ENCODE measurements at places on chromosomes 12 and 14.

- no peak for DNase-seq
These were observed 115.7 kb downstream of the ANO6 start for GRCh38 chr12:45331552-45331951.

- DNase-seq: no peak
These were observed 58.3 kb downstream of the SLC8A3 start for GRCh38 chr14:70130482-70130881.

- DNase-seq: no peak
These were observed 280.4 kb downstream of the AEBP2 start for GRCh38 chr12:19719672-19720071.

DNA sequence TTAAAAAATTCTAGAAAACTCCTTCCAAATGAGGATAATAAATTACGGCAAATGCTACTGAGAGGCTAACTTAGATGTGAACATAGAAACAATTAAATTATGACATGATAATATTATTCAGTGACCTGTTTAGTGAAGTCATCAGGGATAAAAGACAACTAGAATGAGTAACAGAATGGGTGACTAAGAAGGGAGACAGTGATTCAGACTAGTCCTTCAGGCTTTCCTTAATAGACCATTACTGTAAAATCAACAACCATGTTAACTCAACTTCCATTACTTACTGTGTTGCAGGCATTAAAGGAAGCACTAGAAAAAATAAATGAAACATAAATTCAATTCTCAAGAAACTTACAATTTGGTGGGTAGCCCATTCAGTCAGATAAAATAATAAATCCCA, 543.9 kb upstream of the LRFN5 start:
- DNase-seq: no peak

DNA sequence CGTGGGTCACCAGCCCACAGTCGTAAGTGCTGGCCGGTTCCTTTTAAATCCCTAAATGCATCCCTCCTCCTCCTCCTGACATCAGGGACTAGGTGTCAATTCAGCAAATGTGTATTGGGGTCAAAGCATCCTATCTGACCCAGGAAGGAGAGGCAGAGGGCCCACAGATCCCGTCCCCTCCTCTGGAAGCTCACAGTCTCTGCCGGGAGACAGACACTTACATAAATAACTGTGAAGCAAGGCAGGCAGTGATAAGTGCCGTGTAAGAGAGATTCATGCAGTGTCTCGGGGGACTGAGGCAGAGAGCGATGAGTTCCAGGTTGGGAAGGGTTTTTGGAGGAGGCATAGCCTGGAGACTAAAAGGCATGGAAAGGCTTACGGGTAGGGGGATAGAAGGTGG, 44.1 kb downstream of the HRK start:
- DNase-seq: no peak

GRCh38 chr14:103960457-103961055, 18.2 kb upstream of the RD3L start:
- no peak for DNase-seq

DNA sequence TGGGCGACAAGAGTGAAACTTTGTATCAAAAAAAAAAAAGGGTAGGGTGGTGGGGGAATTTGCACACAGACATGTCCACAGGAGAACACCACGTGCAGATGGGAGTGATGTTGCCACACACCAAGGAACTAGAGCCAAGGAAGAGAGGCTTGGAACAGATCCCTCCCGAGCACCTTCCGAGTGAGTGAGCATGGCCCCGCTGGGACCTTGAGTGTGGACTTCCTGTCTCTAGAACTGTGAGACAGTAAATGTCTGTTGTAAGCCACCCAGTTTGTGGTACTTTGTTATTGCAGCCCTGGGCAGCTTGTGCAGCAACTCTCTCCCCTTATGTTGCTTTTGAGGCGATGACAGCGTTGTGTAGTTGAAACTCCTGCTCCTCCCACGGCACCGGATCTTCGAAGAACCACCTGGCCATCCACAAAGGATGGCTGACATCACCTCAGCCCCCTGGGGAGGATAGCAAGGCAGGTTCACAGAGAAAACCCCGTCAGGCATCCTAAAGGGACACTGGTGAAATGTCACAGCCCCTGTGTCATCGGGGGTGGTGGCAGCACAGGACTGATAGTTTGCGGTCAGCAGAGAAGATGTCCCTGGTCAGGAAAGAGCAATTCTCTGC, 54.7 kb upstream of the PLEKHG3 start:
- DNase-seq: no peak

DNA sequence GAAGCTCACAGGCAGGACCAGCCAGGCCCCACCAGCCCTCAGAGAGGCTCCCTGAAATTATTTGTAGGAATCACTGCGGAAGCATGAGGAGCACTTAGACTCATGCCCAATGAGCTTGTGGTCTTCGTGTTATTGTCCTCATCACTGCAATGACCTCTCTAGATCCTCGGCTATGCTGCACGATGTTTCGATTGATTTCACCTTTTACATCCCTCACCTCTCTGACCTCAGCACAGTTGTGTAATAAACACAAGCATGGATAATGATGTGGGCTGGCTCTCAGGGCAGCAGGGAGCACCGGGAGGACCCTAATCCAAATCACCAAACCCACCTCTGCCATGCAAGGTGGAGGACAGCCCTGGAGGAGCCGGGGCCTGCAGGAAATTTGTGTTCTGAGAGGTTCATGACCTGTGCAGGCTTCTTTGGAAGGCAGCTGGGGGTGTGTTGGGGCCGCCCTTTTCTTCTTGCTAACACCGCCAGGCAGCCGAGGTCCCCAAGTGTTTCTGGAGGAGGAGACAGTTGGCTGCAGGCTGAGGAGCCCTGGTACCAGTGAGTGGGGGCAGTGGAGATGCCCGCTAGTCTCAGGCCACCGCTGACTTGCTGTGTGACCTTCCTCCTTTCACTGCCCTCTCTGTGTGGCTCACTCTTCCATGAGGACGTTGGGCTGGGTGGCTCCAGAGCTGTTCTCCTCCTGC, 29.5 kb upstream of the EML1 start:
- no peak for DNase-seq

- no peak for DNase-seq
These were observed 195.2 kb downstream of the APAF1 start for GRCh38 chr12:98840325-98840724.

DNA sequence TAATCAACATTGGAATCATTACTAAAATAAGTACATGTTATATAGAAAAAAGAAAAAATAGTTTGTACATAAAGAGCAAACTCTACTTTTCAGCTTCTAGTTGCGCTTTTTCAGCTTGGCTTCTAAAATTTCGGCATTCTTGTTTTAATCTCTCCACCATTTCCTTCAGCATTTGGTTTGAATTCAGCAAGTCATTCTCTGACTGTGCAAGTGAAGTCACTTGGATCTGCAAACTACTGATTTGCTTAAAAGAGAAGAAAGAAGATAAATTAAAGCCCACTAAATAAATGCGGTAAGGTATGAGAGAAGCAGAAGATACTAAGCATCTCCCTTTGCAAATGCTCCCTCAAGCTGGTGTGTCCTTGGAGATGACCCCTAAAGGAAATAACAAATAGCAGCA, 126.3 kb downstream of the CEP83 start:
- no peak for DNase-seq

- DNase-seq: no peak
These were observed 20.0 kb upstream of the TEAD4 start for GRCh38 chr12:2939191-2939590.

GRCh38 chr12:66971816-66972215, 292.9 kb upstream of the GRIP1 start:
- DNase-seq: no peak

GRCh38 chr12:91622037-91622436, 439.4 kb upstream of the DCN start:
- no peak for DNase-seq

DNA sequence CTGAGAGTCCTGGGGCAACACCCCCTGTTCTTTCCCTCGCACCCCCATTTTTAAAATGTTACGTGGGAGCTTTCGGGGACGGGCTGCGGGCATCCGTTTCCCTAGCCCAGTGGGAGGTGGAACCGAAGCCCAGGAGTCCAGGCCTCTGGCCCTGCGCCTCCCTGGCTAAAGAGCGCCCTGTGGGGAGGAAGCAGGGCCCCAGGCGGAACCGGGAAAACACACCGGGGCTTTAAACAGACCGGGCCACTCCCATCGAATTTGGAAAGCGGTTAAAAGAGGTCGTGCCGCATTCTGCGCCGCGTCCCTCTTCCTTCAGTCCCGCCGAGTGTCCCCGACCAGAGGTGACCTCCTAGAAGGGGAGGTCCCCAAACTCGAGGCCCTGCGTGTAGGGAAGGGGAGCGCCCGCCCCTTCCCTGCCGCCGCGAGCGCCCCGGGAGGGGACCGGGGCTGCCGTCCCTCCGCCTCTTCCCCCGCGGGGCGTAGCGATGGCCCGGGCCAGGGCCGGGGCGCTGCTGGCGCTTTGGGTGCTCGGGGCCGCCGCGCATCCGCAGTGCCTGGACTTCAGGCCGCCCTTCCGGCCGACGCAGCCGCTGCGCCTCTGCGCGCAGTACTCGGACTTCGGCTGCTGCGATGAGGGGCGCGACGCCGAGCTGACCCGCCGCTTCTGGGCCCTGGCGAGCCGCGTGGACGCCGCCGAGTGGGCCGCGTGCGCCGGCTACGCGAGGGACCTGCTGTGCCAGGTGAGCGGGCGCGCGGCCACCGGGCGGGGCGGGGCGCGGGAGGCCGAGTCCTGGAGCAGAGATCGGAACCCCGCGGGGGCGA, at the start of gene HHIPL1:
Gene HHIPL1, plus strand, starts transcription at position 407 of the 822 bp plus-strand sequence. Its CDS starts 79 bp downstream, at position 486.
- DNase-seq: no peak

DNA sequence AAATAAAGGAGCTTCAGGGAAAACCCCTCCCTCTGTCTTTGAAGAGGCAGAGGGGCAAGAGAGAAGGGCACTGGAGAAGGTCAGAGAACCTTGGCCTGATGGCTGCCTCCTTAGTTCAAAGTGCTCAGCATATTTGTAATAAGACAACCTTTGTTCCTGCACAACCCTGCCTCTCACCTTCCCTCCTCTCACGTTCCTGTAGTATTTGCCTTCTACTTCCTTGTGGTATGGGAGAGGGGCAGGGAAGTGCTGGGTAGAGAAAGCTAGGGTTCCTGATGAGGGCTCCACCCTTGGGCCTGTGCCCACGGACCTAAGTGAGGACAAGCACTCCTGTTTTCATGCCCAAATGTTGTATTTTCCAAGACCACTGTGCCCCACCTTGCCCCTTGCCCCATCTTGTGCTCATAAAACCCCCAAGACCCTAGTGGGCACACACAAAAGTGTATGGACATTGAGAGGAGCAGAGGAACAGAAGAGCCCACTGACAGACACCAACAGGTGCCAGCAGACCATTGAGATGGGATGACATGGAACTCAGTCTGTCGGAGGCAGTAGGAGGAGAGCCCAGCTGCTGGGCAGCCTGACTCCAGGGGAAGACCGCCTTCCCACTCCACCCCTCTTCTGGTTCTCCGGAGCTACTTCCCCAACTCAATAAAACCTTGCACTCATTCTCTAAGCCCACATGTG, 261.5 kb upstream of the CCDC196 start:
- DNase-seq: no peak

- no peak for DNase-seq
These were observed 183.8 kb downstream of the DPF3 start for GRCh38 chr14:72709916-72710611.

- no peak for DNase-seq
These were observed 160.6 kb upstream of the EGLN3 start for GRCh38 chr14:34111505-34111904.

DNA sequence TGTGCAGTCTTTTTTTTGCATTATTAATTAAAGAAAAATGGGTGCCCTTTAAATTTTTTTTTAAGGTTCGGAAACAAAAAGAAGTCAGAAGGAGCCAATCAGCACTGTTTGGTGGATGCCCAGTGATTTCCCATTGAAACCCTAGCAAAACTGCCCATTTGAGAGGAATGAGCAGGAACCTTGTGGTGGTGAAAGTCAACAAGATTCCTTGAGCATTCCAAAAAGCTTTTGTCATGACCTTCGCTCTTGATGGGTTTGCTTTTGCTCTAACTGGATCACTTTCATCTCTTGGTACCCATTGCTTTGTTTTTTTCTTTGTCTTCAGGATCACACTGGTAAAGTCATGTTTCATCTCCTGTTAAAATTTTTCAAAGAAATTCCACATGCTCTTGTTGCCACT, 54.1 kb downstream of the ADIPOR2 start:
- DNase-seq: no peak

- no peak for DNase-seq
These were observed 7.3 kb downstream of the OR10G3 start for GRCh38 chr14:21572604-21573003.

DNA sequence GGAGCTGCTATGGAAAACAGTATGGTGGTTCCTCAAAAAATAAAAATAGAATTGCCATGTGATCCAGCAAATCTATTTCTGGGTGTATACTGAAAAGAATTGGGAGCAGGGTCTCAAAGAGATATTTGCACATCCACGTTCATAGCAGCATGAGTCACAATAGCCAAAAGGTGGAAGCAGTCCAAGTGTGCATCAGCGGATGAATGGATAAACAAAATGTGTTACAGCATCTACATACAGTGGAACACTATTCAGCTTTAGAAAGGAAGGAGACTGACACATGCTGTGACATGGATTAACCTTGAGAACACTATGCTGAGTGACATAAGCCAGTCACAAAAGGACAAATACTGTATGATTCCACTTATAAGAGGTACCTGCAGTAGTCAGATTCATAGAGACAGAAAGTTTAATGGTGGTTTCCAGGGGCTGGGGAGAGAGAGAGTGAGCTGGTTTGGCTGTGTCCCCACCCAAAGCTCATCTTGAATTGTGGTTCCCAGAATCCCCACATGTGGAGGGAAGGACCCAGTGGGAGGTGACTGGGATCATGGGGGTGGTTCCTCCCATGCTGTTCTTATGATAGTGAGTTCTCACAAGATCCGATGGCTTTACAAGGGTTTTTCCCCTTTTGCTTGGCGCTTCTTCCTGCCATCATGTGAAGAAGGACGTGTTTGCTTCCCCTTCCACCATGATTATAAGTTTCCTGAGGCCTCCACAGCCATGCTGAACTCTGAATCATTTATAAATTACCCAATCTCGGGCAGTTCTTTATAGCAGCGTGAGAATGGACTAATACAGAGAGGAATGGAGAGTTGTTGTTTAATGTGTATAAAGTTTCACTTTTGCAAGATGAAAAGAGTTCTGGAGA, 17.6 kb upstream of the TBC1D30 start:
- no peak for DNase-seq

DNA sequence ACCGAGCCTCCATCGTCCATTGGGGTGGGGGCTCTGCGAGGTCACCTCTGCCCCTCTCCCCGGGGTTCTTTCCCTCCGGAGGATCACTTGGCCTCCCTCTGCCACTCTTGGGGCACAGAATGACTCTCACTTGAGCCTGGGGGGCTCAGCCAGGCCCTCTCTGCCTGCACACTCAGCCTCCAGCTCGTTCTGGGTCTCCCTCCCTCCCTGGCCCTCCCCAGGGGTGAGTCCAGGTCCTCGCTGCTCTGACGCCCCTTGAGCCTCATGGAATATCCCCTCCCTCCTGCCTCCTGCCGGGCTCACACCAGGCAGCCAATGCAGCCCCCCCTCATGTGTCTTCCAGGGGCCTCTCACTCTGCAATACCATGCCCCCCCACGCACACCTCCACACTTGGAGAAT, 17.7 kb upstream of the SFSWAP start:
- no peak for DNase-seq

- DNase-seq: no peak
These were observed 3.7 kb upstream of the METAP2 start for GRCh38 chr12:95470300-95470699.

GRCh38 chr12:63302269-63302940, 151.4 kb upstream of the AVPR1A start:
- no peak for DNase-seq
